Cortex of kidney (tissue), 1 donor: ENCODE measurements at places on chromosomes 12 and 14.

DNA sequence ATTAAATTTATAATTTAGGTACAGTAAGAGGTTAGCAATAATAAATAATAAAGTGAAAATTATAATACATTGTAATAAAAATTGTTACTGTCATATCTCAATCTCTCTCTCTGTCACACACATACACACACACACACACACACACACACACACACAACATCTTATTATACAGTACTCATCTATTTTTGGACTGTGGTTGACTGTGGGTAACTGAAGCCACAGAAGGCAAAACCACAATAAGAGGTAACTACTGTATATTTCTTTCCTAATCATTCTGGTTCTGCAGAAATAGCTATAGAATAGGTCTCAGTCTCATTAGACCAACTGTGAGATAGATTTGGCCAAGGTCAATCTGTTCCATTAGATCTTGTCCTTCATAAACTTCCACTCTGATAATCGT, 33.1 kb upstream of the PTPRO start:
- DNase-seq = no peak

DNA sequence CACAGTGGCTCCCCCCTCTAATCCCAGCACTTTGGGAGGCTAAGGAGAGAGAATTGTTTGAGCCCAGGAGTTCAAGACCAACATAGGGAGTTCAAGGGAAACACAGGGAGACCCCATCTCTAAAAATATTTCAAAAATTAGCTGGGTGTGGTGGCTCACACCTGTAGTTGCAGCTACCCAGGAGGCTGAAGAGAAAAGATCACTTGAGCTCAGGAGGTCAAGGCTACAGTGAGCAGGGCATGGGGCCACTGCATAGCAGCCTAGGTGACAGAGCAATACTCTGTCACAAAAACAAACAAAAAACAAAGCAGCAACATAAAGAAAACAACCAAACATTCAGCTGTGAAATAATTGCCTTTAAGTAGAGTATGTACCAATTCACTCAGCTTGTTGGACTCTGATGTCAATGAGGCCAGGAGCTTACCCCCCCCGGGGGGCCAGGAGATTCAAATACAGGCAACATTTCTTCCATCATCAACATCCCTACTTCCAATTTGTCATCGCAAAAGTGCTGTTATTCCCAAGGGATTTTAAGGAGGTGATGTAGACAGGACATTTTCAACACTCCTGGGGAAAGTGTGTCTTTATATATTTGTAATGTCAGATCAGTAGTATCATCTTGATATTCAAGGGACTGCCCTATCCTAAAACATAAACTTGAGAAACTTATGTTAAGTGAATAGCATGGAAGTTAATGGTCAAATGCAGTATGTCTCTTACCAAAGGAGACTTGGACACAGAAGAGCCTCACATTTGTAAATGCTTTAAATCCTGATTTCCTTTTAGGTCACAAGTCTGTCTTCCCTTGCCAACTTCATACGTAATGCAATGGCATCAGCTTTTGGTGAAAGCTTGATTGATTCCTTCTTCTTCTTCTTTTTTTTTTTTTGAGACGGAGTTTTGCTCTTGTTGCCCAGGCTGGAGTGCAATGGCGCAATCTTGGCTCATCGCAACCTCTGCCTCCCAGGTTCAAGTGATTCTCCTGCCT, 40.6 kb upstream of the AEBP2 start:
- no peak for DNase-seq

- DNase-seq = no peak
These were observed 17.4 kb upstream of the SLC10A1 start for GRCh38 chr14:69814397-69814796.

- no peak for DNase-seq
These were observed 609.3 kb downstream of the NOVA1 start for GRCh38 chr14:25988536-25988935.

DNA sequence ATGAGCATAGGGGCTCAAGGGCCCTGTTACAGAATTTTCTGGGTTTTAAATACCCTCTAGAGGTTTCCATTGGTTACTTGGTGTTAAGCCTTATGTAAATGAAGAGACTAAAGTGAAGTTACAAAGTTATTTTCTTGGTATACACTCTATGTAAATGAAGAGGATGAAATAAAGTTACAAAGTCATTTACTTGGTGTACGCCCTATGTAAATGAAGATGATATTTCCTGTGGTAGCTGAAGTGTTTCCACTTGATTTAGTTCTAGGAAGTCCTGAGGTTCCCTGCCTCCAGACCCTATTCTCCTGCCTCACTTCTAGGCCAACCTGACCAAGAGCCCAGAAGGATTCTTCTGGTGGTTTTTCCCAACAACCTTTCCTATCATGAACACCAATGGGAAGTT, 126.1 kb downstream of the SPTSSA start:
- DNase-seq = no peak

GRCh38 chr12:61367281-61367785, 892.9 kb upstream of the USP15 start:
- DNase-seq = no peak

DNA sequence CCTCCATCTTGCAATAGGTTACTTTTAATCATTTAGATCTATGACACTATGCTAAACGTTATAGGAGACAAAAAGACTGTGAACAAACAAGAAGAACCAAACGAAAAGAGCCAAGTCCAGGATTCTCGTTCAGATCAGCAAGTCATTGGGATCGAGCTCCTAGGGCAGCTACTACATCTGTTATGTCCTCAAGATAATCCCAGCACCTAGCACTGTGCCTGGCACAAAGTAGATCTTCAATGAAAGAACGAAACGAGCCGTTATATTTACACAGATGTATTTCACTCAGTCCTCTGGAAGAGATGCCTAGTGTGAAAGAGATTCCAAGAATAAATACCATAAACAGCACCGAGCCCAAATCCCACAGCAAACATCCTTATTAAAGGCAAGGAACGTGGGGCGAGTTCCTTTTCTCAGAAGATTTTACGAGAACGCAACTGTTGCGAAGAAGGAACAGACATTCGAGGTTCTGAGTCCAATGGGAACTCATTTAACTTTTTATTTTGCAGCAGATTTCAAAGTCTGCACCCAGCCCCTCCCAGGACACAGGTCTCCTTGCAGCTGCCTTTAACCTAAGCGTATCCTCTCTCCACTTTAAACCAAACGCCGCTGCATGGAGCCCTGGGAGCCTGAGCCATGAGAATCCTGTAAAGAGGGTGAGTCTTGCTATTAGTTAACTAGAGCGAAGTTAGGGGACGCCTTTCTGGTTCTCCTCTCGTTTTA, 544 bp upstream of the TDP1 start:
- no peak for DNase-seq

GRCh38 chr12:131263626-131264025, 309.9 kb downstream of the ADGRD1 start:
- no peak for DNase-seq

DNA sequence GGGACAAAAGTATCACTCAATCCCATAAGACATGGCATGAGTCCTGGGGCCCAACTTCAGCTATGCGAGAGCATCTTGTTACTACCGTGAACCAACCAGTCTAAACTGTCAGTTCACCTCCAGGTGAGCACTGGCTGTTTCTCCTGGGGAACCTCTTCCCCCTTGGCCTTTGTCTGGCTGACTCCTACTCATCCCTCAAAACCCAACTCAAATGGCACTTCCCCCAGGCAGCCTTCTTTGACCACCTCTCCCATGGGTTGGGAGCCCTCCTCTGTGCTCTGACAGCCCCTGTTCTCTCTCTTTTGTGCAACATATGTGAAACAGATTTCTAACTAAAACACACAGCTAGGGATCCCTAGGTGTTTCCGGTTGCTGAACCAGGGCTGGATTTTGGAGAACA, 37.7 kb downstream of the FOXN4 start:
- DNase-seq = no peak

DNA sequence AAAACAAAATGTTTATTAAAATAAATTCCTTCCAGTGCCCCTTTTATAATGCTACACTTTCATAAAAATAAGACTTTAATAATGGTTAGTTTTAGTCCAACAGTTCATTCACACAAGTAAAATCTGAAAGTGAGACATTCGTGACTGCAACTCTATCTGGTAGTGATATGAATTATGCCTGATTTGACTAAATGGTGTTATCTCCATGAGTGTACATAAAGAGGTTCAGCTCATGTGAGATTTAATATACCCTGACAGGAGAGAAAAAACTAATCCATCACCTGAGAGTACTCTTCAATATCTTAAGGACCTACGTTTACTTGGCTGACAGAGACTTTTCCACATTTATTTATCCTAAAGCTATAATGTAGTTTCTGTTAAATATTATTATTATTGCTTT, 34.0 kb downstream of the ERO1A start:
- DNase-seq = no peak

GRCh38 chr14:52131640-52132320, 62.9 kb upstream of the NID2 start:
- no peak for DNase-seq

DNA sequence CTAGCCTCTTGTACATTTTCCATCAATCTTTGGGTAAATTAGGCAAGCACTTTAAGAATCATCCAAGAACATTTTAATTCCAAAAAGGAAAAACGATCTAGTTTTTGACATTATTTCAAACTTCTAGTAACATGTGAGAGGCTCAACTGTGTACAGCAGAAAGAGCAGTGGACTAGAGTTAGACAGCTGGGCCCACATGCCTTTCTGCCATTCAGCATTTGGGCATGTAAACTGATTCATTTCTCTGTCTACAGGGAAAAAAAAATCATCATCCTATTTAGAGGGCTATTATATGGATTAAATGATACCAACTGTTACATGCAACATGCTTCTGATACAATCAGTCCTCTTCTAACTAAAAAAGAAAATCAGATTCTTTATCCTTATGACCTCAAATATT, 17.7 kb downstream of the ATP2B1 start:
- no peak for DNase-seq
